ENCODE measurements at places on chromosomes 3 and 15.

- DNase-seq, result no peak
Observed at GRCh38 chr3:64575211-64575844, 112.5 kb downstream of the ADAMTS9 start.

GRCh38 chr3:135304378-135304777 lies 509.3 kb downstream of the EPHB1 start:
- no peak for DNase-seq

GRCh38 chr3:57727106-57727505 lies 29.0 kb upstream of the SLMAP start:
- DNase-seq, result no peak

GRCh38 chr3:172194702-172195406 lies 155.5 kb downstream of the FNDC3B start:
- DNase-seq, result no peak

GRCh38 chr15:74377831-74378766 lies 10.7 kb upstream of the CYP11A1 start:
- peak; percentile 6 for DNase-seq

DNA sequence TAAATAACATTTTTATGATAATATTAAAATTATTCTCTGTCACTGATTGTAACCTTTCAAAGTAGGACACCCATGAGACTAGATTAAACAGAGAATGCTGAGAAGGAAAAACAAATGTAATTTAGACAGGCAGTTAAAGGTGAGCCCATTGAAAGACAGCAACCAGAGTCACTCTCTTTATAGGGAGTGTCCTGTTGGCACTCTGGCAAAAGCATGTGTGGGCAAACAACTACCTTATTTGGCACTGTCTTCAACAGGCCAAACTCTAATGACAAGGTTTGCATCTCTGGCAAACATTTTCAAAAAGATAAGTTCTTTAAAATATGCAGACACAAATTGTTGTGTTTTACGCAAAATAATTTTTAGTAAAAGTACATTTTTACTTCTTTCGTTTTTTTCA lies 29.8 kb downstream of the NFKBIZ start:
- DNase-seq, result no peak

DNA sequence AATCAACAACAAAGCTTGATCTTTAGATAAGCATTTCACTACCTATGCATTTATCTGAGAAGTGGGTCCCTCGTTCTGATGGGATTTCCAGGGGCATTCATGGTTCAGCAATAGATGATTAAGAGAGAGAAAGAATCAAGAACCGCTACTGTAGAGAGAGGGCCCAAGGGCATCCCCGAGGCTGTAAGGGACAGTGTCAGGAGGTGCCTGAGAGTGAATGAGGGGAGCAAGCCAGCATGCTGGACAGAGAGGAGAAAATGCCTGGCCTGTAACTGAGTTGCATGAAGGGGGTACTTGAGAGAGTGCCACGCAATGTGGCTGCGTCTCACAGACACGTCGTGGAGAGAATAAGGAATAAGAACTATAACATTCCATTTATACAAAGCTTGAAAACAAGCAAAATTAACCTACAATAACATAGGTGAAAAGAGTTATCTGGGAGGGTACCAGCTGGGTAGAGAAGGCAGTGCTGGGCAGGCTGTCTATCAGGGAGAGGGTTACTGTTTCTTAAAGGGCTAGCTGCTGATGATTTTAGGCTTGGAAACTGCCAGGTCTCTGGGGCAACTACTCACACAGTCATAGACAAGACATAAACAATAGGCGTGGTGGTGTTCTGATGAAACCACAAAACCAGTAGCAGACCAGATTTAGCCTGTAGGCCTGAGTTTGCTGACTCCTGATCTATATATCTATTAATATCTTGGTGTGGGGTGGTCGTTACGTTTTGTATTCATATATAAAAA lies 374.6 kb upstream of the CFAP20DC start:
- no peak for DNase-seq

GRCh38 chr3:24493746-24494617 lies 668 bp downstream of the THRB start:
- DNase-seq, result peak; percentile 40

GRCh38 chr3:149618151-149619123 lies 39.4 kb downstream of the WWTR1 start:
- no peak for DNase-seq

- no peak for DNase-seq
Observed at GRCh38 chr3:58353722-58354553, 21.2 kb downstream of the PXK start.

GRCh38 chr3:43618142-43618541 lies 3.7 kb downstream of the ANO10 start:
- no peak for DNase-seq

GRCh38 chr15:56654624-56655023 lies 78.7 kb downstream of the ZNF280D start:
- DNase-seq, result no peak

- DNase-seq, result no peak
Observed at GRCh38 chr3:136109499-136109898, 86.6 kb downstream of the MSL2 start.

- DNase-seq, result no peak
Observed at GRCh38 chr3:146513386-146514051, 30.9 kb downstream of the PLSCR1 start.

GRCh38 chr3:174153871-174154270 lies 705.3 kb upstream of the NAALADL2 start:
- no peak for DNase-seq

DNA sequence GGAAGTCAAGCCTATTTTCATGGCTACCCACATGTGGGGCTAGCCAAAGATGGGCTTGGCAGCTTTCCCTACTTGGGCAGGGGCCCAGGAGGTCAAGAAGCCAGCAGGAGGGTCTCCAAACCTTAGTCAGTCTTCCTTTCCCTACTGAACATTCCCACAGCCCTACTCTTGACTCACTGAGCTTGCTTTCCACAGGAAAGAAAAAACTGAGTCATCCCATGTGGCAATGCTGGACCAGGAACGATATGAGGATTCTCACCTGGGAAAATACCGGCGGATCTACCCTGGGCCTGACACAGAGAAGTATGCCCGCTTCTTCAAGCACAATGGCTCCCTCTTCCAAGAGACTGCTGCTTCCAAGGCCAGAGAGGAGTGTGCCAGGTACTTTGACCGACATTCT lies 3.7 kb upstream of the NGRN start:
- DNase-seq, result no peak

GRCh38 chr15:29130476-29130875 lies 139.1 kb downstream of the NSMCE3 start:
- DNase-seq, result no peak

DNA sequence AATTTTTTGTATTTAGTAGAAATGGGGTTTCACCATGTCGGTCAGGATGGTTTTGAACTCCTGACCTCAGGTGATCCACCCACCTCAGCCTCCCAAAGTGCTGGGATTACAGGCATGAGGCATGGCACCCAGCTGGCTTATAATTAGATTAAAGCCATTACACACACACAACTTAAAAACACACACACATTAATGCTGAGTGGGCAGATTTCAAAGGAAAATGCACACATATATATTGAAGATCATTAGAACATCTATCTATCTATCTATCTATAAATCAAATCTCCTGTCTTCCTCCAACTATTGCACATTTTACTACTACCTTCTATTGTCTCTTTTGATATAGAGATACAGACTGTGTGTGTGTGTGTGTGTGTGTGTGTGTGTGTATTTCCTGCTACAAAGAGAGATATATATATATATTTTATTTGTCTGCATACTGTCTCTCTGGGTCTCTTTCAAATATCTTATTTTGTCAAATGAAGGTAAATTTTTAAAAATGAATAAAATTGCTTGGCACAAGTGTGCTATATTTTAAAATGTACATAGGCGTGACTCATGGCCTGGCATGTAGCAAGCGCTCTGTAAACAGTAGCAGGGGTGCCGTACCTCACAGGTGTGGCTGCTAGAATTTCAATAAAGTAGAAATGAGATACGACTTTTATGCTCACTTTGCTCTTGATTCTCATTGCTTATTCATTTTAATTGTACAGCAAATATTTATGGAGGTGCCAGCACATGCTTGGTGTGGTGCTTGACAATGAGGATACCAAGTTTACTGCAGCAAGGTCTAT lies 655.8 kb downstream of the AGBL1 start:
- DNase-seq, result no peak

DNA sequence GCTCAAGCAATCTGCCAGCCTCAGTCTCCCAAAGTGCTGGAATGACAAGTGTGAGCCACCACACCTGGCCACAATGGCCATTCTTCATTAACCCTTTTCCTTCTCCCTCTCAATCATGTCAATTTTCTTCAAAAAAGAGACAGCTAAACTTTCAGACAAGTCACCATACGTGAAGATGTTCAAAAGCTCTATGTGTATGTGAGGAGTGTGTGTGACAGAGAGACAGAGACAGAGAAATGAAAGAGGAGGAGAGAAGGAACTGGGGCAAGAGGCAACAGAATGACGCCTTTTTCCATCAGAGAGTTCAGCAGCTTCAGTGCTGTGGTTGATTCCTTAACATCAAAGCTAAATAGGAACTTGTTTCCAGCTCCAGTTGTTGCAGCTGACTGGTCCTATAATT lies 27.4 kb downstream of the OSBPL10 start:
- DNase-seq, result no peak

DNA sequence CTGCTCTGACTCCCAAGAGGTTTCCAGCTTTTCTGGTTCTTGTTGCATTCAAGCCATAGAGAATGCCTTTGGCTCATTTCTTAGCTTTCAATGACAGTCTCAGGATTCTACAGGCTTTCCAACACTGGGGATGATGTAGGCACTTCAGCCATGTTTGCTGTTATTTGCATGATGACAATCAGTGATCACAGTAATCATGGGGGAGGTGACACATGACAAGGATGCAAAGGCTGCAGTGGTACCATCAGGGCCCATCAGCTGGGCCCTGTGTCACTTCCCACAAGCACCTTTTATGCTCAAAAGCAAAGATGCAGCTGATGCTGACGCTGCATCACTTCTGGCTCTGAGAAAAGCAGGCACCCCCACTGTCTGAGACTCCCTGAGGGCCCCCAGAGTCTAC lies 18.6 kb downstream of the EPHB1 start:
- no peak for DNase-seq

- DNase-seq, result no peak
Observed at GRCh38 chr3:7025581-7026300, 164.8 kb downstream of the GRM7 start.

- DNase-seq, result peak; percentile 67
Observed at GRCh38 chr3:43994657-43995546, 246.8 kb upstream of the TOPAZ1 start.

- no peak for DNase-seq
Observed at GRCh38 chr3:194741916-194742315, 56.2 kb downstream of the FAM43A start.

DNA sequence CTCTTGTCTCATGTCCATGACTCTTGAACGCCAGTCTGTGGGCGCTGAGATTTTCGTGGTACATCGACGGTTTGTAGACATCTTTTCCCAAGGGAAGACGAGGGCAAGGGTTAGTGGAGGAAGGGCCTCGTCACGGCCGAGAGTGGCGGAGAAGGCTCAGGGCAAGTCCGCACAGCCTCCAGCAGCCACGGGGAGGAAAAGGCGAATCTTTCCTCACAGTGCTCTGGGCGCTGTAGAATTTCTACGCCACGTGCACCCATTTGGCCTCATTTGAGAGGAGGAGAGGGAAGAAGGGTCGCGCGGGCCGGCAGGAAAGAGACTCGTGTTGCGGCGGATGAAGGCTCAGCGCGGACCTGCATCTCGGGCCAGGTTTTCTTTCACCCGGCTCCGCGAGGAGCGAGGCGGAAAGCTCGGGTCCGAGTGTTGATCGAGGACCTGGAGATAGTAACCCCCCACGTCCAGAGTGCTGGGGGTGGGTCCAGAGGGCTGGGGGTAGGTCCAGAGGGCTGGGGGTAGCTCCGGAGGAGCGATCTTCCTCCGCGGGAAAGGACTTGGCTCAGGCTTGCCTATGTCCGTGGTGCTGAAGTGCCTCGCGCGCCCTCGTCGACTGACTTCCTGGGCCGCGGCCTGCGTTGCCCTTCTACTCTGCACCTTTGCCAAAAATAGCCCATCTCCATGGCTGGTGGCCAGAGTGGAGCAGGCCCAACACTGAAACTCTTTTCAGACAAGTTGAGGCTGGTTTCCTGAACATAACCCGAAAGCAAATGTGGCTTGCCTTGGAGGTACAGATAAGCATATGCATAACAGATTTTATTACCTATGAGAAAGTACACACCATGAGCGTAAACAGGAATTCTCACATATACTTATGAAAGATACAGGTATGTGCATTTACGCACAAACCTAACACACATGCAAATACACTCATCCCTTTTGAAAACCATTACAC lies 1.1 kb downstream of the SLC35G2 start:
- DNase-seq, result peak; percentile 65

DNA sequence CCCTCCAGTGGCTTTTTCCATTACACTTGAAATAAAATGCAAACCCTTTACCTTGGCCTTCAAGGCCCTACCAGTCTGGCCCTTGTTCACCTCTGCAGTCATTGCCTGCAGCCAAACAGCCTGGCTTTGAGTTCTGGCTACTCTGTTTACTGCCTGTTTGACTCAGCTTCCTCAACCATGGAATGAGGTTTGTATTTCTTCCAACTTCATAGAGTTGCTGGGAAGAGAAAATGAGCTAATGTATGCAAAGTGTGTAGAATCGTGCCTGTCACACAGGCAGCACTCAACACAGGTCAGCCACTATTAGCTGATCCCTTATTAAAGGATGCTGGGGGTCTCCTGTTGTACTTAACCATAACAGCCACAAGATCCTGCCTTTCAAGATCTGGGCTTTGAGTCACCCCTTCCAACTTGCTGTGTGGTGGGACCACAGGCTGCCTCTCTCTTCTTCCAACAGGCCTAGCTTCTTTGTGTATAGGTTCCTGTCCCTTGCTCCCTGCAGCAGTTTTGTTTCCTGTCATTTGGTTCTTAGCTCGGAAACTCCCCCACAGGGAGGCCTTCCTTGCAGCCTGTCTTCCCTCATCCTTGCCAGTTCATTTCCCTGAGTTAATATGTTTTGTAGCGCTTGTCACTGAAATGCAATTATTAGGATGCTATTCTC lies 6.4 kb downstream of the MED12L start:
- no peak for DNase-seq

DNA sequence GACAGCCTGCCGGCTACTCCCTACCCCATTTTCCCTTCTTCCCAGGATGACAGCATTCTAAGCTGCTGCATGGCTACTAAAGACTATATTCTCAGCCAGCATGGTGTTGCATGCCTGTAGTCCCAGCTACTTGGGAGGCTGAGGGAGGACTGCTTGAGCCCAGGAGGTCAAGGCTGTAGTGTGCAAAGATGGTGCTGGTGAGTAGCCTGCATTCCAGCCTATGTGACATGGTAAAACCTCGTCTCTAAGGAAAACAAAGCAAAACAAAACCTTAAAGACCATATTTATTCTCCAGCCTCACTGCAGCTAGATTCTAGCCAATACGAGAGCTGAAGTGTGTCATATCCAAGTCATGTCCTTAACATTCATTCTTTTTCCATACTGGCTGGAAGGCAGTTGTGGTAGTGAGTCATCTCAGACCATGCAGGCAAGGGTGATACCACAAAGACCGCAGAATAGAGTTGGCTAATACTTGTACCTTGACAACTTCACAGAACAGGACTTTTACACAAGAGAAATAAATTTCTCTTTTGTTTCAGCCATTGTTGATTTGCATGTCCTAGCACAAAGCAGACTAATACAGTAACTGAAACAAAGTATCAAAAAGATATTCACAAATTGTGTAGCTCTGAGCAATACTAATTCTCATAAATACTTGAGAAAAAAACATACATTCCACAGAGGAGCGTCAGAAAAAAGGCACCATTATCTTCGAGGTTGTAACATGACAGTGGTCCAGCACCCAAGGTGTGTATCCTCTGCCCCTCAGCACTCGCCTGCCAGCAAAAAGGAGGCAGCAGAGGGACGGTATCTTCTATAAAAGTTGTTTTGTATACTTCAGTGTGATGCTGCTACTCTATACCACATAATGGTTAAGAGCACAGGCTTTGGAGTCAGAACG lies 14.8 kb downstream of the PBRM1 start:
- no peak for DNase-seq
